ENCODE measurements at places on chromosomes 12 and 14.

DNA sequence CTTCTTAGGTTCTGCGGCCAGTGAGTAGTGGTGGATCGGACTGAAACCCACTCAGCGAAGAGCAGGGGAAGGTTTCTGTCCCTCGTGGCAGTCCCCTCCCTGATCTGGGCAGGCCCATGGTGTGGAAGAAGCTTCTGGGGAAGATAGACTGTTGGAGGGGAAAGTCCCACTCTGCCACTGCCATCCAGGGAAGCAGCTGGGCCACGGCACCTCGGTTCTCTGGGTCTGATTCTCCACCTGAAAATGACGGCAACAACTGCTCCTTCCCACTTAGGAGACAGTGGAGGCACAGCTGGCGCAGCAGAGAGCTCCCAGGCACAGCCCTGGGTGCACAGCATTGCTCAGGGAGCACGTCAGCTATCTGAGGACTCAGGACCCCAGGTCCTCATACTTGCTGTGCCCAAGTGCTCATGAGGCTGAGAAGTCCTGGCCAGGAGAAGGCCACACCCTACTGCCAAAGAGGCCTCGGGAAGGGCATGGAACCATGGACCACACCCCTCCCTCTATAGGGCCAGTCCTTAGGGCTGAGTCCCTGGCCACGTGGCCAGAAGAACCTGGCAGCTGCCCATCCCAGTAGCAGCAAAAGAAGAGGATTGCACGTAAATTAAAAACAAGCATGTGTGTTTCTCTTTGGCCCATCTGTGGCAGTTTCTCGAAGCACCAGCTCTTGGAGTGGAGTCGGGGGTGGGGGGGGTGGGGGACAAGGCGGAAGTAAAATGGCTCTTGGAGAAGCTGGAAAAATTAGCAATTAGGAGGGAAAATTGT, 85.3 kb upstream of the BCL11B start:
- no peak for DNase-seq

- DNase-seq, result no peak
Measured at GRCh38 chr12:574475-575128, 88.6 kb downstream of the NINJ2 start.

DNA sequence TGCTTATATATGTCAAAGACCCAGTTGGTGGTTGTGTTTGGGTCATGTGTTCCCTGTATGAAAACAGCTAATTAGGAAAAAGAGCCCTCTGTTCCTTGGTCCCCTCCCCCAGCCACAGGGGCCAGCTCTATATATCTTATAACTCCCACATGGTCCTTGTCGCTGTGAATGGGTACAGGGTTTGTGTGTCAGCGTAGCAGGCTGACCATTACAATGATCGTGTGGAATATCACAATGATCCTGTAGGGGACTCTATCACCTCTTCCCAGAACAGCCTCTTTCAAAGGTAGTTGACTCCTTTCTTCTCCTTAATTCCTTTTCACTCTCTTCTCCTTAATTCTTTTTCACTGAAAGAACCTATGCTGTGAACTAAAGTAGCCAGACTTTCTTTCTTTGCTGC, 51.6 kb upstream of the RIC8B start:
- no peak for DNase-seq

DNA sequence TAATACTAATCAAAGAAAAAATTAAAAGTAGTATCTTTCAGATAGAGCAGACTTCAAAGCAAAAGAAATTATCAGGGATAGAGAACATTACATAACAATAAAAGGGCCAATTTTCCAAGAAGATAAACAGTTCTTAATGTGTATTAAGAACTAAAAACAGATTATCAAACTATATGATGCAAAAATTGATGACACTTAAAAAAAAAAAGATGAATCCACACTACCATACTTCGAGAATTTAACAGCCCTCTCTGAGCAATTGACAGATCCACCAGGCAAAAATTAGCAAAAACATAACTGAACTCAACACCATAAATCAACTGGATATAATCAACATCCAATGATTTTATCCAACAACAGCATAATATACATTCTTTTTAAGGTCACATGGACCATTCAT, 686.5 kb downstream of the LRFN5 start:
- no peak for DNase-seq

DNA sequence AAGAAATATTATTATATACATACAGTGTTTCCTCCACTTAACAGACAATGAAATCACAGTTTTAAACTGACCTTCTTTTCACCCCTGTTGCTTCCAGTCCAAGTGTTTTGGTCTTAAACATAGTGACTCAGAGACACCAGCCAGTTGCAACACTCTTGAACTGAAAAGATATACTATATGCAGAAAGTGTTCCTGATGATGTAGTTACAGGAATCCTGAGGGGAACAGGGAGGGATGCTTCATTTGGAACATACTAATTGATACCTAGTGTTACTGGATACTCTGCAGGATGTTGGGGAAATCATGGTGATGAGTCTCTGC, 420.8 kb downstream of the CCDC91 start:
- DNase-seq, result no peak

DNA sequence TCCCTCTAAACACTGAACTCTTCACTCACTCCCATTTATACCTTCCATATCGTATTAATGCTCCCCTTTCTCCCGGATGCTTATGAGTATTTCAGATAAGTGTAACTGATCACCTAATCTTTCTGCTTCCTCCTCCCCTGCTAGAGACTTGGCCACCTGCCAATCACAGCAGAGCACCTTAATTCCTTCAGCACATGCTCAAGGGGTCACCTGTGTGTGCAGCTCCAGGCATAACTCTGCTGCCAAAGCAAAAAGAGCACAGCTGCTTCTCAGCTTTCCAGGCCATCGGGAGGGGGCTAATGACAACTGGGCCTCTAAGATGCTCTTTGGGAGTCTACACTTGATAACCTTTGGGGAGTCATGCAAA, 106.9 kb upstream of the DYRK2 start:
- DNase-seq, result no peak

Data from activated T-cell treated with anti-CD3 and anti-CD28 coated beads, Interleukin-2, amount 50 U/mL, for 24 hours (primary cell).